NCI-H82 (cell line): ENCODE measurements at places on chromosomes 4 and X.

DNA sequence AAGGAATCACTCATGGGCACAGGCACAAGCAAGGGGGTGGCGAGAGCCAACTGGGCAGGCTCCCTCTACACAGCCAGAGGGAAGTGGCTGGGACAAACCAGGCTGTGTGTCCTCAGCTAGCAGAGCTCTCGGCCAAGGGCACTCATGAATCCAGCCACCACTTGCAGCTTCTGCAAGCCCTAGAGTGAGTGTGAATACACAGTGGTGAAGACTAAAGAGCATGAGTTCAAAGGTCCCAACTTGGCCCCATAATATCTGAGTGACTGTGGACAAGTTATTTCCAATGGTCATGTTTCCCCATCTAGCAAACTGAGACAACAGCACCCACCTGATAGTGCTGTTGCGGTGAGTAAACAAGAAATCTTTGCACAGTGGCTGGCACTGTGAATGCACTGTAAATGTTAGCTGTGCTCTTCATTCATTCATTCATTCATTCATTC, 51.7 kb downstream of the ADGRG2 start:
- no peak for DNase-seq

- DNase-seq = peak; percentile 43
Measured at GRCh38 chrX:45295259-45295986, 94.7 kb upstream of the DIPK2B start.

DNA sequence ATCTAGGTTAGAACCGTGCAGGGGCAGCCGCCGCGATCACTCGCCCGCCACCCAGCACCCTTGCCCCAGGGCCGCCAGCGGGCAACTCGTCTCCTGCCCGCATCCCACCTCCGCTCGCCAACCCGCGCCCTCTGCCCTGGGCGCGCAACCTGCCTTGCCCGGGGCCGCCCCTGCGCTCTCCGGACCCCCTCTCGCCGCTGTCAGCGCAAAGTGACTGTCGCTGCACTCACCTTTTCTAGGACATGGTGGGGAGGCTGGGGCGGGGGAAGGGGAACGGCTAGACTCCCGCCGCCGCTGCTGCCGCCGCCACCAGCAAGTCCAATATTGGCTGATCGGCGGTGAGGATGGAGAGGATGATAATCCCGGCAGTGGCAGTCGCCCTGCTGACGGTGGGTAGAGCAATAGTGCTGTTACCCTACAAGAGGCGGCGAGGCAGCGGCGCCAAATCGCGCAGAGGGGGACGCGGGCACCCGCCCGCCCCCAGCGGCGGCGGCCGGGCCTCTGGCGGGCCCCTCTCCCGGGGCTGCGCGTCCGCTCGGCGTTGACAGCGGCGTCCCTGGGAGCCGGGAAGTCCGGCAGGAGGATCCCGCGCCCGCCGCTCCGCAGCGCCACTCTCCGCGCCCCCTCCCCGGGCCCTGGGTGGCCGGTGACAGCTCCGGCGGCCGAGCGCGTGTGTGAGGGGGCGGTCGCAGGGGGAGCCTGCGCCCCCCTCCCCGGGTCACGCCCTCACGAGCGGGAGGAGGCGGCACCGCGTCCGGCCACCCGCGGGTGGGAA, 2.3 kb upstream of the NR3C2 start:
- peak; percentile 59 for DNase-seq

DNA sequence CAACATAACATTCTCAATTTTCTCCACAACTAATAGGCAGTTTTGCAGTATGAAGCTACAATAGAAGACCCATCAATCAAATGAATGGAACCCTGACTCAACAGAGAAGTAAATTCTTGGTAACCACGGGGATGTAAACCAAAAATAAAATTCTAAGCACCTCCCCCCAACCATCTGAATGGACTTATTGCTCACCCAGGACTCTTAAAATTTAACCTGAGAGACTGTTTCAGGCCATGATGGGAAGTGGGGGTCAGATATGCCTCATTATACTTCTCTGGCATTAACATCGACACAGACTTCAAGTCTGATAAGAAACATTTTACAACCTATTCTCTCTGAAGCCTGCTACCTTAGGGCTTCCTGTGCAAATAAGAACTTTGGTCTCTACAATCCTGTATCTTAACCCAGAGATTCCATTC, 620.9 kb downstream of the TLL1 start:
- DNase-seq = no peak

DNA sequence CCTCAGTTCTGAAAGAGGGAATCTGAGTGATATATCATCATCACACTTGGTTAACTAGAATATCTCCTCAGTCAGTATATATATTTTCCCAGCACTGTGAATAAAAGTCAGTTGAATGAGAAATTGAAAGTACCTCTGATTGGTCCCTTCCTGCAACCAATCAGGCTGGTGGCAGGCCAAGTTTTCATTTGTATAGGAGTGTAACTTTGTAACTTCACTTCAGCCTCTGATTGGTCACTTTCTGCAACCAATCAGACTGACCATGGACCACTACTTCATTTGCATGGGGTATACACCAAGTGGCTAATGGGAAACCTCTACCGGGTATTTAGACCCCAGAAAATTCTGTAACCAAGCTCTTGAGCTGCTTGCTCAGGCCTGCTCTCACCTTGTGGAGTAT, 2.0 kb upstream of the PGK1 start:
- DNase-seq = no peak

GRCh38 chr4:83989835-83990234, 453.9 kb downstream of the GPAT3 start:
- no peak for DNase-seq

DNA sequence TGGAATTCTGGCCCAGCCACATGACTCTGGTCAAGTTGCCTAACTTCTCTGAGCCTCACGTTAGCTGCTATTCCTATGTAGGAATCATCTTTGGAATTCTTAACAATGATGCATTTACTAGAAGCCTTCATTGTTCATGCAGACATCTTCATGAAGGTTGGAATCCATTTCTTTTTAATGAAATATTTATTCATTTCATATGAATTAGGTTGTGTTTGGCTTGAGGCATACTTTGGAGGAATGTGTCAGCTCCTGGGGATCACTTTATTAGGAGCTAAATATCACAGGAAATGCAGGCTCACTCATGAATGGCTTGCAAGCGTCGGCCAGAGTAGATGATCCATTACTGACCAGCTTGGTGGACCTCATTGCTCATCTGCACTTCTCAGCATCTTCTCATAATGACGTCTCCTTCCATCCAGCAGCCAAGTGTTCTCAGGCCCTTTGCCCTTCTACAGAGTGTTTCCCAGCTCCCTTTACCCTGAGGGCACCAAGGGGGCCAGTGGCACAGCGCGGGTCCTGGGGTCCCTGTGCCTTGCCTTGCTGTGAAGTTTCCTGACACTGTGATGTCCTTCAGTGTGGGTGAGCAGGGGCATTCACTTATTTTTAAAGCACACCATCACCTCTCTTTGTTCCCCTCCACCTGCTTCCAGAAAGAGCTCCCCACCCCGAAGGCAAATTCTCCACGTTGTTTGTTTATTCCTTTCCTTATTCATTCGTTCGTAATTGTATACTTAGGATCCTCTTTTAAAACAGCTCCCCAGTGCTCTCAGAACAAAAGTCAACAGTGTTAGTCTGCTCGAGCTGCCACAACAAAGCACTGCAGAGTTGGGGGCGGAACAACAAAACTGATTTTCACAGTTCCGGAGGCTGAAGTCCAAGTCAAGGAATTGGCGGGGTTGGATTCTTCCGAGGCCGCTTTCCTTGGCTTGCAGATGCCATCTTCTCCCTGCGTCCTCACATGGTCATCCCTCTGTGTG, 106.8 kb downstream of the STK32B start:
- DNase-seq = no peak

- DNase-seq = peak; percentile 90
Measured at GRCh38 chr4:140152013-140152703, 1.8 kb downstream of the MAML3 start.
